ENCODE measurements at places on chromosomes 7 and 10. TPM values are rescaled to one million over a fixed set of nuclear protein-coding genes. Genes with fewer than 3 reads are reported as not detected.

ELN gene
- 2.2 TPM for total RNA-seq

STARD3NL gene
- 69.7 TPM for total RNA-seq

DPP6 gene
- total RNA-seq: not detected

SLC13A1 gene
- not detected for total RNA-seq

ERVW-1 gene
- not detected for total RNA-seq

MMRN2 gene
- total RNA-seq: 0.56 TPM

DNA sequence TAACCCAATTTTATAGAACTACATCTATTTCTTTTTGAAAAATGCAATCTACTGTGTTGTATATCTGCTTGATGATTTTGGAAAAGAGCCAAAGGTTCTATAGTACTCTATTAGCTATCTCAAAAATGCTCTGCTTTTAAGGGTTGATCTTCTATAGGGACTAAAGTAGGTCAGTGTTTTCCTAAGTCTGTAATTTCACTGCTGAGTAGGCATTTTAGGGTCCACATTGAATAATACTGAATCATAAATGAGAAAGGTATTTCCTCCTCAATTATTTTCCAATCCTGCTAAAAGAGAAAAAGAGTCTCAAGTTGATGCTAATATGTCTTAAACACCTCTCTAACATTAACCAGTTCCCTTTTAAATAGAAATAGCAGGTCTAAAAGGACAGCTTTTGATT, 244.2 kb downstream of the LHFPL3 start:
- DNase-seq: no peak

GRCh38 chr10:44397476-44398225, 12.8 kb upstream of the CXCL12 start:
- DNase-seq: no peak

GRCh38 chr7:48976253-48976652, 51.9 kb downstream of the CDC14C start:
- DNase-seq: no peak

DNA sequence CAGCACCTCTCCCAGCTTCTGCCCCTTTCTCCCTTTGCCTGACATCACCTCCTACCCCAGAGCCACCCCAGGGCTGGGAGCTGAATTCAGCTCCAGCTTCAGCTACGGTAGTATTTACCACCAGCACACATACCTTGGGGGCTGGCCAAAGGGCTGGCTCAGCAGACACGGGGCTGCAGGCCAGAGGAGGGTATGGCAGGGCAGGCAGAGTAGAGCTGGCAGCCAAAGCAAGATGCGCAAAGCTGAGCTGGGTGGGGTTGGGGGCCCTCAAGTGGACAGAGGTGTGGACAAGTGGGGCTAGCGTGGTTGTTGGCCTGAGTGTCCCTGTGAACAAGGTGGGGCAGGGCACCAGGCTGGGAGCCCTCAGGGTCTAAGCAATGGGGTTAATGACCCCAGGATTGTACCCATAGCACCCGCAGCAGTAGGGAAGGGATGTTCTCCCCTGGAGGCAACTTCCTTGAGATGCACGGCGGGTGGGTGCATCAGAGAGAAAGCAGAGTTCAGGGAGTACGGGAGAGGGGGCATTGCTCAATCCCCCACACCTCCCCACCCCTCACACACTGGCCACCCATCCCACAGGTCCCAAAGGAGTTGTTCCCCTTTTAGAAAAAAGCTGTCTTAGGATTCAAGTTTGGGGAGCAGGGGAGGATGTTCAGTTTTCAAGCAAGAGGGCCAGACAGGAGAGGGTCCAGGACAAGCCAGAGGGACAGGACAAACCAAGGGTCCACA, 8.0 kb downstream of the VSIR start:
- DNase-seq: peak; percentile 30

DNA sequence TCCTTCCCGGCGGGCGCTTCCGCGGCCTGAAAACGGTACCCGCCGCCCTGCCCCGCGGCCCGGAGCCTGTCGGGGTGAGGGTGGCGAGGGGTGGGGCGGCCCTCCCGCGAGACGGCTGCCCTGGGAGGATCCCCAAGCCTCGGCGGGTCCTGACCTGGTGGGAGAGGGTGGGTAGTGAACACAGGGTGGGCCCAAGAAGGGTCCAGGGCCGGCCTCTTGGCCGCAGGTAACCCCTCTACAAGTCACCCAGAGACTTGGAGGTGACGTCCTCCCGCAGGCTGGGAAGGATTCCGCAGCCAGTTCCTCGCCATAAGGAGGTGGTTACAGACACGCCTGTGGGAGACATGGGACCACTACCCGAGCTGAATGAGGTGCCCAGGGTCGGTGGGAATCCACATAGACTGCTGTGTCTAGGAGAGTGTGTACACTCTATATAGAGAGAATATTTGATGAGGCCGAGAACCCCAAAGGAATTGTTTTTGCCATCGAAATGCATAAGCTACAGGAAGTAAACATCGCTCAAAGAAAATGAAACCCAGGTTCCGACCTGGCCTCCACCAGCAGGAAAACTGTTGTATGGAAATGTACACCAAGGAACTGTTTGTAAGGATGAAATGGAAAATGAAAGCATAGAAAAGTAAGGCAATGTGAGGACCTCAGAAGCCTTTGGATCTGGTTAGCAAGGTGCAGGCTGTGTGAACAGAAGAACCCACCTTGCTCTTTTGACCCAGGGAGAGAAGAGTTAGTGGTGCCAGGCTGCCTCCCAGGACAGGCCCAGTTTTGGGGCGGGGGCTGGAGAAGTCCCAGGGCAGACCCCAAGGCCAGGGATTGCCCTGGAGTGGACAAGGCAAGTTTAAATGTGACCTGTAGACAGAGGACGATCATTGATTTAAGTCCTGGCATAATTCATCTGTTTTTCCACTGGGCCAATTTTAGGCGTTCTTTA, 659 bp downstream of the OPTN start:
- DNase-seq: peak; percentile 31

DNA sequence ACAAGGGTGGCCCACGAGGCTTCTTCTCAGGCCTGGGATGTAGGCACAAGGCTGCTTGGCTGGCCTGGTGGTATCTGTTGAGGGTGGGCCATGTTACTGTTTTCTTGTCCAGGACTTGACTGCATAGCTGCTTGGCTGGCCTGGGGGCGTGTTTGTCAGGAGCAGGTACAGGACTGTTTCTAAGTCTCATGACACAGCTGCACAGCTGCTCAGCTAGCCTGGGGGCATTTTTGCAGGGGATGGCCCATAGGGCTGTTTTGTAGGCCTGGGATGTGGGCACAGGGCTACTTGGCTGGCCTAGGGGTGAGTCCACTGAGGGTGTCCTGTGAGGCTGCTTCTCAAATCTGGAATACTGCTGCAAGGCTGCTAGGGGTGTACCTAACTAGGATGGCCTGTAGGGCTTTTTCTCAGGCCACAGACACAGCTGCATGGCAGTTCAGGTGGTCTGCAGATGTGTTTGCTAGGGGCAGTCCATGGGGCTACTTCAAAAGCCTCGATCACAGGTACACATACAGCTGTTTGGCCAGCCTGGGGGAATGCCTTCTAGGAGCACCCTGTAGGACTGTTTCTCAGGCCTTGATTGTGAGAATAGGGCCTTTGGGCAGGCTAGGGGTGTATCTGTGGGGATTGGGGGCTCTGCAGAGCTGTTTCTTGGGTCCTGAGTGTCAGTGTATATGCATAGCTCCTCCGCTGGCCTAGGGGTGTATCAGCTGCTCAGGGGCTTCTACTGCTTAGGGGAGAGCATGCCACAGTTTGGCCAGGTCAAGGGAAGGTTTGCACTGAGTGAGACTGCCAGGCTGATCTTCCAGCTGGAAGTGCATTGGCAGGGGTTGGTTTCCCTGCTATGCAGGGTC, 26.6 kb upstream of the PLA2G12B start:
- no peak for DNase-seq

DNA sequence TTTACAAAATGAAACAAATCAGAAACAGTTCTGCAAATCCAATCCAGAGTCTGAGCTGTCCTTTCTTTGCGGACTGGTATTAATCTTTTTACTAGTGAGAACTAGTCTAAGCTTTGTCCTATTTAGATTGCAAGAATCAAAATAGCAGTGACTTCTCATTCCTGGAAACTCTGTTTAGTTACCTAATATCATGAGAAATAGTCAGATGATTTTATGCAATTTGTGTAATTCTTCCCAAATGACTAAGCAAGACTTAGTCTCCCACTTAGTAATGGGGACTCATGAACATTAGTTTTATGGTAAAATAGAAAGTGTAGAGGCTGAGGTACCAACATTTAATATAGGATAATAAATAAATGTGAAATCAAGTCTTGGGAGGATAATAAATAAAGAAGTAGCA, 341.3 kb downstream of the DNAJB9 start:
- DNase-seq: no peak
